ENCODE measurements at places on chromosomes 4 and X. TPM values are rescaled to one million over a fixed set of nuclear protein-coding genes. Genes with fewer than 3 reads are reported as not detected.

- DNase-seq = no peak
Measured at GRCh38 chrX:123155327-123155726, 28.8 kb upstream of the GRIA3 start.

- no peak for DNase-seq
Measured at GRCh38 chr4:139795527-139796314, 130.1 kb downstream of the MGST2 start.

Gene H2BW1
- not detected for total RNA-seq

Gene CFAP47
- total RNA-seq = 0.07 TPM
